Dermis blood vessel endothelial cell (primary cell): ENCODE measurements at places on chromosomes 1 and 21. TPM values are rescaled to one million over a fixed set of nuclear protein-coding genes. Genes with fewer than 3 reads are reported as not detected.

Gene VWA5B1
- total RNA-seq: not detected in 2 replicates

Gene ANKRD45
- 0.05 and 0.17 TPM in 2 replicates for total RNA-seq

Gene RNF2
- total RNA-seq: 25.2 and 72.0 TPM in 2 replicates

Gene HMGN1
- 223 and 284 TPM in 2 replicates for total RNA-seq

Gene OR6N1
- not detected in 2 replicates for total RNA-seq

Gene LCE1A
- not detected in 2 replicates for total RNA-seq

Gene CFAP107
- total RNA-seq: not detected in 2 replicates

Gene TRMT1L
- total RNA-seq: 25.2 and 37.7 TPM in 2 replicates
